Stimulated activated naive B cell treated with anti-CD40 and anti-IgM and Interleukin-4, amounts not matched to agents 10 μg/mL and 1 μg/mL and 100 μg/mL, for 72 hours (primary cell): ENCODE measurements at places on chromosomes 5 and 9.
A peak's percentile ranks its signal among the peaks of the same experiment; 100 is the strongest.

GRCh38 chr5:128196791-128197190, 113.2 kb downstream of the SLC12A2 start:
- DNase-seq, result no peak

- no peak for DNase-seq
Measured at GRCh38 chr9:106862110-106862820, 701 bp upstream of the ZNF462 start.

GRCh38 chr5:132385326-132386105, 16.0 kb downstream of the SLC22A5 start:
- peak; percentile 56 for DNase-seq

DNA sequence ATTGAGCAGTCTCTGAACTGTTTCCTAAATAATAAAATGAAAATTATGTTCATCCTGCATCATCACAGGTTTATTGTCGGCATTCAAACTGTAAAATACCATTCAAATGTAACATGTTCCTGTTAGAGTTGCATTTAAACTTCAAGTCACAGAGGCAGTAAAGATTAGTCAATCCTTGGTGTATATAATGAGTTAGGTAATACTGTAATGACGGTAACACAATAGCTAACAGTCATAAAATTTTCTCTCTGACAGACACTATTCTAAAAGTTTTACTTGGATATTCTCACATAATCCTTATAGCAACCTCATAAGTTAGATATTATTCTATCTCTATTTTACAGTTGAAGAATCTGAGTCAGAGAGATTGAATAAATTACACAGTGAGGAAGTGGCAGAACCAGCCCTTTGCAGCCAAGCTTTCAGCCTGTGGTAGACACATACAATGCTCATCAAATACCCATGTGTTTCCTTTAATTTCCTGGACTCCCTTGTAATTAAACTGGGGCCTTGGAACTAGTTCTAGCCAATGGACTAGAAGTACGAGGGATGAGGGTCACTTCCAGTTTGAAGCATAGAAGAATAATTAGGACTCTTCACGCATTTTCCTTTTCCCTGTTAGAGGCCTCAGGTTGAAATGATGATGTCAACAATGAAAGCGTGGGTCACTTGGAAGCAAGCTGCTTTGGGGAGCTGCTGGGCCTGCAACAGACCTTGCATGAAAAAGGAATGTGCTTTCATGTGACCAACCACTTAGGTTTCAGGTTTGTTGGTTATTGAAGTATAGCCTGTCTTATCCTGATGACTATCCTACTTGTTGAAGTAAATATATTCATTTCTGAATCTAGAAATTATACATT, 12.3 kb upstream of the CAST start:
- DNase-seq, result no peak

GRCh38 chr9:15176836-15177235, 130.2 kb downstream of the TTC39B start:
- no peak for DNase-seq

- DNase-seq, result no peak
Measured at GRCh38 chr9:124475158-124475867, 25.1 kb downstream of the ADGRD2 start.

- DNase-seq, result no peak
Measured at GRCh38 chr5:42557689-42558088, 134.4 kb downstream of the GHR start.

DNA sequence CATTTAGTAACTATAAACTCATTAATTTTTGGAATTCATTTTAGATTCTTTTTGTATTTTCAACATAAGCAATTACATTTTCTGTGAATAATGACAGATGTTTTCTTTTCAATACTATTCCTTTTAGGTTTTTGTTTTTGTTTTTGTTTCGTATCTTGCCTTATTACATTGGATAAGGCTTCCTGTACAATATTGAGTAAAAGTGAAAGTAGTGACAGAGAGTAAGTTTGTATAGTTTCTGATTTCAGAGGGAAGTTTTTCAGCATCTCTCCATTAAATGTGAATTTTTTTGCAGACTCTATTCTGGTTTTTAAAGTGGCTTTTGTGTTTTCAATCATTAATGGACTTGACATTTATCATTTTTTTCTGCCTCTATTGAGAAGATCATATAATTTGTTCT, 12.8 kb upstream of the CAMK4 start:
- DNase-seq, result no peak

GRCh38 chr5:68372161-68372560, 156.6 kb downstream of the PIK3R1 start:
- DNase-seq, result no peak
